Ascending aorta (tissue), 2 donors: ENCODE measurements at places on chromosomes 5 and 9. TPM values are rescaled to one million over a fixed set of nuclear protein-coding genes. Genes with fewer than 3 reads are reported as not detected.
A peak's percentile ranks its signal among the peaks of the same experiment; 100 is the strongest.

Gene C5orf52
- total RNA-seq, result not detected

Gene FST
- 0.21 TPM for total RNA-seq

Gene S1PR3
- total RNA-seq, result 59.3 TPM

Gene OGN
- 156 TPM for total RNA-seq

Gene PCDHB12
- 19.7 TPM for total RNA-seq

Gene CFAP90
- not detected for total RNA-seq

Gene SRP19
- 76.6 TPM for total RNA-seq

Gene SLC2A8
- 75.7 TPM for total RNA-seq

Gene RECK
- 5.7 TPM for total RNA-seq

Gene GRM6
- not detected for total RNA-seq

Gene TOR4A
- 38.3 TPM for total RNA-seq

Gene HAPLN1
- total RNA-seq, result 2.0 TPM

Gene FAM78A
- total RNA-seq, result 6.2 TPM

DNA sequence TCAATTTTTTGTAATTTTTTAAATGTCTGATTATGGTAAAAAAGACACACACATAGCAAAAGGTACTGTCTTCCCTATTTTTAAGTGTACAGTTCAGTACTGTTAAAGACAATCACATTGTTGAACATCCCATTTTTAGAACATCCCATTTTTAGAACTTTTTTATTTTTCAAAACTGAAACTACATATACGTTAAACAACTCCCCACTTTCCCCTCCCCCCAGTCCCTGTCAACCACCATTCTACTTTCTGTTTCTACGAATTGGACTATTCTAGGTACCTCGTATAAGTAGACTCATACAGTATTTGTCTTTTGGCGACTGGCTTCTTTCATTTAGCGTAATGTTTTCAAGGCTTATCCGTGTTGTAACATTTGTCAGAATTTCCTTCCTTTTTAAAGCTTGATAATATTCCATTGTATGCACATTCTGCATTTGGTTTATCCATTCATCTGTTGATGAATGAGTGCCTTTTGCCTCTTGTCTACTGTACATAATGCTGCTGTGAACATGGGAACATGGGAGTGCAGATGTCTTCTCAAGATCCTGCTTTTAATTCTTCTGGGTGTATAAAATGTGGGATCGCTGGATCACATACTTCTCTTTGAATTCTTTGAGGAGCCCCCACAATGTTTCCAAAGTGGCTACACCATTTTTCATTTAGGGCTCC, 154.0 kb downstream of the PIK3R1 start:
- no peaks in the 10 kb centered on the region for H3K36me3 ChIP-seq
- no peak for DNase-seq
- H3K27ac ChIP-seq, result no peak overlapping the region
- no peak overlapping the region for H3K4me3 ChIP-seq

DNA sequence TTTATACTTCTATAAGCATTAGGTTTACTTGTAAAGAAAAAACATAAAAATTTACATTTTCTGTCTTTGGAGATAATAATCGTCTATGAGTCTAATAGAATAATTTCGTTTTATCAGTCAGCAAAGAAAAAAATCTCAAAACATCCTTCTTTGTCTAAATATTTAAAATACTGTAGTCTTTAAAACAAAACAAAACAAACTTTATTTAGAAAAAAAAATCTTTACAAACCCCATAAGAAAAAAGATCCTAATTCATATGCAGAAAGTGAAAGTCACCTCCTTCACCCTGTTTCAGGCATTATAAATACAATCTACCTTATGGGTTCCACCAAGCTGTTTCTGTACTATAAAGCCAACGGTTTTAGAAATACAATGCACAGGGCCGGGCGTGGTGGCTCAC, 5.6 kb downstream of the LARS1 start:
- peaks cover 28% of the 10 kb centered on the region for H3K36me3 ChIP-seq
- no peak overlapping the region for H3K4me3 ChIP-seq
- DNase-seq, result no peak

- no peaks in the 10 kb centered on the region for H3K27me3 ChIP-seq
- no peak overlapping the region for H3K4me3 ChIP-seq
- no peak overlapping the region for H3K27ac ChIP-seq
- DNase-seq, result no peak
These were observed 125.2 kb upstream of the SMIM23 start for GRCh38 chr5:171660434-171660833.

DNA sequence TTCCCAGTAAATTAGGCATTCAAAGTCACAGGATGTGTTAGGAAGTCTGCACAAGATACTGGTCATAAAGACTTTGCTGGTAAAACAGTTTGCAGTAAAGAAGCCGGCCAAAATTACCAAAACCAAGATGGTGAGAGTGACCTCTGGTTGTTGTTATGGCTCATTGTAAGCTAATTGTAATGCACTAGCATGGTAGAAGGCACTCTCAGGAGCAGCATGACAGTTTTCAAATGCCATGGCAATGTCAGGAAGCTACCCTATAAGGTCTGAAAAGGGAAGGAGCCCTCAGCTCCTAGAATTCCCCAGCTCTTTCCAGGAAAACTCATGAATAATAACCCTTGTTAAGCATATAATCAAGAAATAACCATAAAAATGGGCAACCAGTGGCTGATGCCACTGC, 64.3 kb upstream of the TNC start:
- no peak overlapping the region for H3K4me3 ChIP-seq
- H3K27ac ChIP-seq, result no peak overlapping the region
- no peaks in the 10 kb centered on the region for H3K27me3 ChIP-seq
- DNase-seq, result no peak
- no peaks in the 10 kb centered on the region for H3K36me3 ChIP-seq

GRCh38 chr9:7827056-7827455, 27.5 kb upstream of the DMAC1 start:
- no peak for DNase-seq
- H3K4me3 ChIP-seq, result no peak overlapping the region
- H3K27me3 ChIP-seq, result no peaks in the 10 kb centered on the region
- H3K36me3 ChIP-seq, result no peaks in the 10 kb centered on the region
- no peaks in the 10 kb centered on the region for H3K4me1 ChIP-seq

GRCh38 chr5:95446560-95447221, 55.5 kb downstream of the FAM81B start:
- no peak overlapping the region for H3K4me3 ChIP-seq
- no peak for DNase-seq
- H3K4me1 ChIP-seq, result no peaks in the 10 kb centered on the region
- no peaks in the 10 kb centered on the region for H3K36me3 ChIP-seq

GRCh38 chr5:122680623-122681350, 94.1 kb upstream of the SNX2 start:
- no peak overlapping the region for H3K4me3 ChIP-seq
- no peaks in the 10 kb centered on the region for H3K27me3 ChIP-seq
- no peaks in the 10 kb centered on the region for H3K36me3 ChIP-seq
- no peaks in the 10 kb centered on the region for H3K4me1 ChIP-seq

- H3K27me3 ChIP-seq, result no peaks in the 10 kb centered on the region
- no peak for DNase-seq
- no peaks in the 10 kb centered on the region for H3K36me3 ChIP-seq
- no peak overlapping the region for H3K27ac ChIP-seq
- H3K4me1 ChIP-seq, result peaks cover 7% of the 10 kb centered on the region
These were observed 9.4 kb downstream of the CD180 start for GRCh38 chr5:67187006-67187715.

GRCh38 chr5:161966564-161966963, 101.0 kb upstream of the GABRG2 start:
- H3K4me3 ChIP-seq, result no peak overlapping the region
- H3K4me1 ChIP-seq, result no peaks in the 10 kb centered on the region
- H3K36me3 ChIP-seq, result no peaks in the 10 kb centered on the region
- no peak overlapping the region for H3K27ac ChIP-seq
- no peak for DNase-seq
- H3K27me3 ChIP-seq, result no peaks in the 10 kb centered on the region

DNA sequence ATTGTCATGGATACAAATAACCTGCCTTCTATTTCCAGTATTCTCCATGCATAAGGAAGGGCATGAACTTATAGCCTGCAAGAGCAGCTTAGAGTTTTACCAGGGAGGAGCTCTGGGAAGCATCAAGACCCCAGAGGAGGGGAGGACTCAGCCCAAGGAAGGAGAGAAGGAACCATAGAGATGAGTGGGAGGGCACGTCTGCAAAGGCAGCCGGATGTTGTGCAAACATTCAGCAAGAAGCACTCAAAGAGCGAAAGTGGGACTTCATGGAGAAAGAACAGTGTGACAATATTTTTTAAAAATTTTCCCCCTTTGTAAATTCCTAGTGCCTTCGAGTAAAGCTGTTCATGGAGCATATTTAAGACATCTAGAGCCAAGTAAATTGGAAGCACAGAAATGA, 270.1 kb upstream of the PTGER4 start:
- H3K36me3 ChIP-seq, result no peaks in the 10 kb centered on the region
- H3K4me3 ChIP-seq, result no peak overlapping the region

DNA sequence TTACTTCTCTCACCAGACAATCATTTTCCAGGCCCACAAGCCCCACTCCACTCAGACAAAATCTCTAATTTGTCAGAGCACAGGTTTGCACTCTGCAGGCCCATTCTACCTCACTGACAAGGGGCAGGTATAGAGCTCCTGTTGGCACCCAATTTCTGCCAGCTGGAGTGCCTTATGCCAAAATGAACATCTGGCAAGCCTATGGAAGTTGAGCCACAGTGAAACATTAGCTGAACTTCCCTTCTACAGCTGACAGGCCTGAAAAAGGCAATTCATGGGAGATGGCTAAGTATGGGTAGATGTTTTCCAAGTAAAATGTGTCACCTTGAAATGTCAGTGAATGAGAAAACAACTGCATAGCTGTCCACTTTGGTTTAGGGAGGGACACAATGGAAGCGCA, 87.0 kb downstream of the SPOCK1 start:
- no peak for DNase-seq
- no peaks in the 10 kb centered on the region for H3K27me3 ChIP-seq
- no peak overlapping the region for H3K4me3 ChIP-seq

DNA sequence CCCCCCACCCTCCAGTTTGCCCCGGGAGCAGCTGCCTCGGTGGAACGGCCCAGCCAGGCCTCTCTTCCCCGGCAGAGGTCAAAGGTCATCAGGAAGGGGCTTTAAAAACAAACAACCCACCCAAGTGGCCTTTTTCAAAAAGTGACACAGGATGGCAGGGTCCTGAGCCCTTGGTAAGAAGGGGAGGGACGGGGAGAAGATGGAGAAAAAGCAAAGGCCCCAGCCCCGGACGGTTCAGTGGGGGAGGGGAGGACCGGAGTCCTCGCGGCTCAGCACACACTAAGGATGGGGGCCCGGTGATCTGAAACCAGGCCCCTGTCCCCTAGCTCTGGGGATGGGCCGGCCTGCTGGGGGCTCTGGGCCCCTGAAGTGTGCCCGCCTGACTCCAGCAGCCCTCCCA, 1.1 kb downstream of the PRRX2 start:
- no peaks in the 10 kb centered on the region for H3K36me3 ChIP-seq
- peaks cover 30% of the 10 kb centered on the region for H3K4me1 ChIP-seq
- H3K4me3 ChIP-seq, result peak overlapping the region; percentile 76
- no peak for DNase-seq
- H3K27ac ChIP-seq, result peak overlapping the region; percentile 68

GRCh38 chr5:1127959-1128785, 16.3 kb upstream of the SLC12A7 start:
- no peak for DNase-seq
- no peak overlapping the region for H3K4me3 ChIP-seq
- no peak overlapping the region for H3K27ac ChIP-seq

DNA sequence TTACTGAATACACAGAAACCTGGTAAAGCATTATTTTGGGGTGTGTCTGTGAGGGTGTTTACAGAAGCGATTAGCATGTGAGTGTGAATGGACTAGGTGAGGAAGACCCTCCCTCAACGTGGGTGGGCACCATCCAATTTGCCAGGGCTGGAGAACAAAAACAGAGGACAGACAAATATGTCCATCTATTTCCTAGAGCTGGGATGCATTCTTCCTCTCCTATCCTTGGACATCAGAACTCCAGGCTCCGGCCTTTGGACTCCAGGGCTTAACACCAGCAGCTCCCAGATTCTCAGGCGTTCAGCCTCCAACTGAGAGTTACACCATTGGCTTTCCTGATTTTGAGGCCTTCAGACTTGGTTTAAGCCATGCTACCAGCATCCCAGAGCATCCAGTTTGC, 65.8 kb upstream of the CHD1 start:
- no peaks in the 10 kb centered on the region for H3K4me1 ChIP-seq
- H3K27me3 ChIP-seq, result no peaks in the 10 kb centered on the region
- H3K36me3 ChIP-seq, result no peaks in the 10 kb centered on the region
- no peak for DNase-seq
- H3K27ac ChIP-seq, result no peak overlapping the region
- H3K4me3 ChIP-seq, result no peak overlapping the region

DNA sequence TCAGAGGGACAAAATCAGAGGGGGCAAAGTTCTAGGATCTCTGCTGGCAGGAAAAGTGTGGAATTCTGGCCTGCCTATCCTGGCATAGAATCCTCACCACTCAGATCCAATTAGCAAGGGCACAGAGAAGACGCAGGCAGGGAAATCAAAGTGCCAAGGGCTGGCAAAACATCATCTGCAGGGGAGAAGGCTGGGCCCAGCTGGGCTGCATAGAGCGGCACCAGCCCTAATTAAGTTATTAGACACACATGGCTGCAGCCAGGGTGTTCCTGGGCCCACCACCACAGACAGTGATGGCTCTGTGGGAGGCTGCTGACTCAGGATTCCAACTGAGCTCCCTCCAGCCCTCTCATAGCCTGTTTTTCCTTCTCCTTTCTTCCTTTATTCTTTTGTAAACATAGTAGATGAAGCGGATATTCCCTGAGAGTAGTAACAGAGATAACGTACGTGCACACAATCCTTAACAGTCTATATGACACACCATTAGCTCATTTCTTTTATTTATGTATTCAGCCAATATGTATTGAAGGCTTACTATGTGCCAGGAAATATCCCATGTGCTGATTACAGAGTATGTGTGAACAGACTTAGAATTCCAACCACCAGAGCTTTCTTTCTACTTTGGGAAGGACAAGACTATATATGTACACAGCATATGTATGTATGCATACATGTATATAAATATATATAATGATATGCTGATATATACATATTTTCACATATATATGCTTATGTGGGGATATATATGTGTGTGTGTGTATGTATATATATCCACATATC, 236.1 kb downstream of the ASTN2 start:
- no peak overlapping the region for H3K27ac ChIP-seq
- no peaks in the 10 kb centered on the region for H3K4me1 ChIP-seq
- H3K36me3 ChIP-seq, result no peaks in the 10 kb centered on the region
- H3K4me3 ChIP-seq, result no peak overlapping the region

- no peak overlapping the region for H3K27ac ChIP-seq
- H3K36me3 ChIP-seq, result no peaks in the 10 kb centered on the region
- no peak overlapping the region for H3K4me3 ChIP-seq
These were observed 73.5 kb downstream of the CHSY3 start for GRCh38 chr5:129977810-129978209.

DNA sequence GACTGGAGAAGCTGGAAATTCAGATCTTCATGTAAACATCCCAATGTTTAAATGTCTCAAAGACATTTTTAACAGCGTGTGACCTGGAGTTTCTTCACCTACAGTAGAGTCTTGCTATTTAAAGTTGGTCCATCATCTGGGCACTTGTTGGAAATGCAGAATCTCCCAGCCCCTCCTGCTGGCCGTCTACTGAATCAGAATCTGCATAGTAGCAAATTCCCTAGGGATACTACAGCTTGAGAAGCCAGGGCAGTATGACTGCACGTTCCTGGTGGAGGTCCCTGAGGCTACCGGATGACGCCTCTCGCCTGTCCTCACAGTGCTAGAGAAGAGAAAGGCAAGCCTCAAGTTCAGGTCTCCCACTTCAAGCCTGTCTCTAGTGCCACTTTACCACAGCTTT, 15.7 kb downstream of the SAP30L start:
- H3K4me3 ChIP-seq, result no peak overlapping the region
- DNase-seq, result no peak
- no peak overlapping the region for H3K27ac ChIP-seq
- H3K27me3 ChIP-seq, result no peaks in the 10 kb centered on the region
- H3K4me1 ChIP-seq, result no peaks in the 10 kb centered on the region
